ENCODE measurements at places on chromosomes 2 and 18.

- no peak for DNase-seq
Observed at GRCh38 chr2:3784731-3785130, 81.4 kb downstream of the DCDC2C start.

DNA sequence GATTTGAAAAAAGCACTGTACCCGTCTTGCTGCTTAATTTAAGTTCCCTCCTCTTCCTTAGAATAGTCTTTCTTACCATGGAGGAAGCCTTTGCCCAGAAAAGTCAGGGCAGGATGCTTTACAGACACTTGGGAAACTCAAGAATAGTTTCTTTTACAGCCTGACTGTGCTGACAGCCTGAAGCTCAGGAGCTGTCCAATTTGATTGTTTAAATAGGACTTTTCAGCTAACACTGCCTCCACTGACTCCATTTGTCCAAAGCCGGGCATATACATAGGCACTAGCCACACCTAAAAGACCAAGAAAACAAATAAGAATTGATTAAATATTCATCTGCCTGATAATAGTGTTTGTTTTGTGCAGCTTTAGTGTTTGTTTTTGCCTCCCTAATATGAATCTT, 110.9 kb upstream of the L3MBTL4 start:
- no peak for DNase-seq

DNA sequence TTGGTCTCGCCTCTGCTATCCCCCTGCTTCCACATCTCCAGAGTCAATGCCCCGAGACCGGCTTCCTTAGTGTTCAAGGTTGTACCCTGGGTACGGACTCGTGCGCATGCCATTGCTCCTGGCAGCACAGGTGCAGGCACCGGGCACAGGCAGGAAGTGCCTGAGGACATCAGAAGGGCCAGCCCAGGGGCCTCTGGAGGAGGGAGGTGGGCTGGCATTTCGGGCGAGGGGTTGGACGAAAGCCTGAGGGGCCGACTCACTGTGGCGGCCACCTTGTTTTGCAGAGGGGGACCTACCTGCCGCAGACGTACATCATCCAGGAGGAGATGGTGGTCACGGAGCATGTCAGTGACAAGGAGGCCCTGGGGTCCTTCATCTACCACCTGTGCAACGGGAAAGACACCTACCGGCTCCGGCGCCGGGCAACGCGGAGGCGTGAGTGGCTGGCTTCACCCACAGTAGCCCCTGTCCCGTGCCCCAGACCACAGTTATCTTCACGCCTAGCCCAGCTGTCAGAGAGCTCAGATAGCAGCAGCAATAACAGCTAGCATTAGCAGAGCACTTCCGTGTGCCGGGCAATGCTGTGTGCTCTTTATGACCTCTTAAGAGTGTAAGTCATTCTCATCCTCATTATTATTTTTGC, 12.5 kb downstream of the ITM2C start:
- no peak for DNase-seq

GRCh38 chr2:232903989-232904388, 33.9 kb downstream of the SNORC start:
- no peak for DNase-seq

GRCh38 chr2:96680561-96681141, 38.1 kb downstream of the FER1L5 start:
- no peak for DNase-seq

DNA sequence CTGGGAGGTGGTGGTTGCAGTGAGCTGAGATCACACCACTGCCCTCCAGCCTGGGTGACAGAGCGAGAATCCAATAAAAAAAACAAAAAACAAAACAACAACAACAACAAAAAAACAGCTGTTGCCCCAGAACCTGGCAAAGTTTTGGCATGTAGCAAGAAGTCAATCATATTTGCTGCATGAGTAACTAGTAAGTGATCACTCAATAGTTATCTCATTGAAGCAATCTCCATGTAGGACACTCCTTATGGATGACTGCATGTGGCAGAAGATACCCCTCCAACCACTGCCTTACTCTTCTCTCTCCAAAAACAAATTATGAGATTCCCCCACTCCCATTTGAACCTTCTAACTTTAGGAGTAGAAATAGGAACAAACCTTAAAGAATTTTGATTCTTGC, 113.7 kb downstream of the TTC27 start:
- no peak for DNase-seq

- no peak for DNase-seq
Observed at GRCh38 chr2:191174442-191174841, 23.6 kb upstream of the STAT4 start.

DNA sequence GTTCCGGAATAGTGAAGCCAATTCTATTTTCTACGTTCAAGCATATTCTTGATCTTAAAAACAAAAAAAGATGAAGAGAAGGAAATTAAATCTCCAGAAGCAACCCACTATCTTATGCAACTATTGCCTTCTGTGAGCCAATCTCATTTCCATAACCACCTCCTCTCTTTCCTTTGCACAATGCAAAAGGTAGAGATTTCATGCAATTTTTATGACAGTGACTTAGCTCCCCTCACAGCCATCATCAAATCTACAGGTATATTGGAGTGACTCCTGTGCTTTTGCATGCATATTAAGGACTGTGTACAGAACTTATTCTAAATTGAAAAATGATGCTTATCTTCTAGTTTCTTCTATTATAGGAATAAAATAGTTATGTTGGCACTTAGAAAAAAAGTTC, 191.8 kb downstream of the DCC start:
- no peak for DNase-seq

GRCh38 chr2:112008910-112009485, 46.1 kb upstream of the TMEM87B start:
- no peak for DNase-seq

DNA sequence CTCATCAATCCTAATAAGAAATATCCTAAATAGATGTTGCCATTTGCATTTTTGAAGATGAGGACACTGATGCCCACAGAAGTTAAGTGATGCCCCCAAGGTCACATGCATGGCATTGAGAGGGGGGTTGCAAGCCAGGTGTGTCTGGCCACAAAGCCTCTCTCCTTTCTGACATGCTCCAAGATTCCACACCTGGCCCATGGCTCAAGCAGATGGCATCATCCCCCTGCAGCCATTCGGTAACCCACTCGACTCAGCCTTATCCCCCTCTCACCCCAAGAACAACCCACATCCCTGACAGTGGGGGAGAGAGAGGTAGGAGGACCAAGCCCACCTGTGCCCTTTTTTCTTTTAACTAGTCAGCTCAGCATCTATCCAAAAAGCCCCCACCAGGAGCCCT, 16.5 kb upstream of the TEX51 start:
- DNase-seq: no peak

DNA sequence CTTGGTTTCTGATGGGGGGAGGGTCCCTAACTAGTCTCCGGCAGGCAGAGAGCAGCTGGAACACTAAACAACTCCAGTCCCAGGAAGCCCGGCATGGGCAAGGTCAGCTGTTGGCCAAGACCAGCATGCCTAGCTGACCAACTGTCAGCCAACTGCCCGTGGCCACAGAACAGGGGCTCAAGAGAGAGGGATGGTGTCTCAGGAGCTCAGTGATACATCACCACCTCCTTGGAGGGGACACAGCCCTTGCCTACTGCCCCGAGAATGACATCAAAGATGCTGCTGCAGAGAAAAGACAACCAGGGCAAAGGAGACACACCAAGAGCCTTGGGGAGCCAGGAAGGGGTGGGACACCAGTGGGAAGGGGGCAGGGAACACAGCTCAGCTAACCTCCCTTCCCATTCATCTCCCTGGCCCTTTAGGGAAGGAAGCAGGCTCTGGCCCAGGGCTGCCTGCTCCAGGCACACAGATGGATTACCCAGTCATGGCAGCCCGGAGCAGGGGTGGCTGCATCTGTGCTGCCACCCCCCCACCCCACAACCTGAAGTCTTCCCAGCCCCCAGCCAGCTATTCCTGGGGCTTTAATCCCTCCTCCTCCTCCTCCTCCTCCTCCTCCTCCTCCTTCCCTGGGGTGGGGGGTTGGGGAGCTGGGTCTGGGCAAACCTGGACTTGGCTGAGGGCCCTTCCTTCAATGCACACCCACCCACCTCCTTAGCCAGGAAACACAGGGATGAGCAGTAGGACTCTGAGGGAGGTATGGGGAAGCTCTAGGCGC, 1.9 kb downstream of the BIN1 start:
- no peak for DNase-seq

DNA sequence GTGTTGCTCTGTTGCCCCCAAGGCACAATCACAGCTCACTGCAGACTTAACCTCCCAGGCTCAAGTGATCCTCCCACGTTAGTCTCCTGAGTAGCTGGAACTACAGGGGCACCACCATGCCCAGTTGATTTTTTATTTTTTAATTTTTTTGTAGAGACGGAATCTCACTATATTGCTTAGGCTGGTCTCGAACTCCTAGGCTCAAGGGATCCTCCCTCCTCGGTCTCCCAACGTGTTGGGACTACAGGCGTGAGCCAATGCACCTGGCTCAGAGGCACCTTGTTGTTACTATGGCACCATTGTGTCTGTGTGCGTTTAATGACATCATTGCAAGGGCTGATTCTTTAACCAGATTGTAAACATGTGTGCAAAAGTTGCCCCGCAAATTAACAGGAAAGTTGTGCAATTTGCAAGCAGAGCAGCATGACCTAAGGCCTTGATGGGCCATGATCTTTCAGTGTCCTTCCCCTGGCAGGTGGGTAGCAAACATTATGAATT, 22.6 kb downstream of the TCF23 start:
- no peak for DNase-seq

GRCh38 chr2:195470622-195471021, 186.4 kb upstream of the SLC39A10 start:
- DNase-seq: no peak

DNA sequence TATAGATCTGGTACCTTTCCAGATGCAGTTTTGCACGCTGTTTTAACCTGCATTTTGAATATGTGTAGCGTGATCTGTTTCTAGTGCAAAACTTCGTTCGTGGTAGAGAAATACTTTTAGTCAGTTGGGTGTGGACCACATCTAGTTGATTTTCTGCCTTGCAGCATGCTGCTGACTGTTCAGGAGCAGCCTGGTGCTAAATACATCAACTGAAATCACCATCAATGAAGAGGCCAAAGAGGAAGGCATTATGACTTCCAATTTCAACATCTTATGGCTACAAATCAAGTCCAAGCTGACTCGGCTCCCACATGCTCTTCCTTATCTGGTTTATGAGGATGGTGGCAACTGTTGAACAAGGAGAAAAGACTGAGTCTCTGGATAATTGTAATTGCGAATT, 298.5 kb downstream of the ZNF521 start:
- DNase-seq: no peak

GRCh38 chr2:2234398-2235195, 96.5 kb downstream of the MYT1L start:
- DNase-seq: no peak

DNA sequence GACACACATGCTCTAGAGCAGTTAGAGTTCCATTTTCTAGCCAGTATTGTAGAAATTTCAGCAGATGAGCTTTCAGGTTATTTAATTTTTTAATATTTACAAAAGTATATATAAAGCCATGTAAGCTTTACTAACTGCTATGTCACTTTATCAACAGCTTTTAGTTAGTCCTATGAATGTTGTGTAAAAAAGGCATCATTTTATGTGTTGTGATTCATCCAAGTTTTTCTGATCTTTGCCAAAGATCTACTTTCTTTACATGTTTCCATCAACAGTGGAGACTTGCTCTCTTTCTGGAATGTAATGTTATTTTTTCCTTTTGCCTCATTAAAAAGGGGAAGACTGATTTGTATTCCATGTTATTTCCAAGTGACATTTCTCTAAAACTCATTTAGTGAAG, 125.2 kb upstream of the TFPI start:
- no peak for DNase-seq

GRCh38 chr2:174939046-174939445, 66.1 kb downstream of the CHN1 start:
- DNase-seq: no peak

GRCh38 chr2:42047488-42048298, at the start of gene PKDCC:
Gene PKDCC, plus strand, starts transcription at chr2:42048021. Its CDS starts 179 bp downstream, at chr2:42048200.
- DNase-seq: no peak

DNA sequence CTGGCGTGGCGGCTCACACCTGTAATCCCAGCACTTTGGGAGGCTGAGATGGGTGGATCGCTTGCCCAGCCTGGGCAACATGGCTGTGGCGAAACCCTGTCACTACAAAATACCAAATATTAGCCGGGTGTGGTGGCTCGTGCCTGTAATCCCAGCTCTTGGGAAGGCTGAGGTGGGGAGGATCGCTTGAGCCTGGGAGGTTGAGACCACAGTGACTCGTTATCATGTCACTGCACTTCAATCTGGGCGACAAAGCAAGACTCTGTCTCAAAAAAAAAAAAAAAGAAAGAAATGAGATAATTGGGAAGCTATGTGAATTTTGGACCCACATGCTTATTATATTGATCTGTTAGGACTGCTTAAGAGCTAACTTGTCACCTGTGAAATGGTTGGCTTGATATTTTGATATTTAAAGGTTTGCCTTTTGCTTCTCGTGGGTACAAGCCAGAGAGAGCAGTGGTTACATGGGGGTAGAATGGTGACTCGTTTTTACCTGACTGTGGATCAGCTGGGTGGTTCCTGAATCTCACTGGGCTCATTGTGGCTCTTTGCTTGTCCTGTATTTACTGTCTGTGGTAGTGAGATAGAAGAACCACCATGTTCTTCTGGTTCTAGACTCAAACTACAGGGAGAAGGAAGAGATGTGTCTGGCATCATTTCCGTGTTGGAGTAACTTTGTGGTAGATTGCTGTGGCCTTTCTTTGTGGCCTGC, 28.9 kb downstream of the ZNF532 start:
- no peak for DNase-seq

- DNase-seq: no peak
Observed at GRCh38 chr2:121868652-121869051, 113.2 kb downstream of the TSN start.

DNA sequence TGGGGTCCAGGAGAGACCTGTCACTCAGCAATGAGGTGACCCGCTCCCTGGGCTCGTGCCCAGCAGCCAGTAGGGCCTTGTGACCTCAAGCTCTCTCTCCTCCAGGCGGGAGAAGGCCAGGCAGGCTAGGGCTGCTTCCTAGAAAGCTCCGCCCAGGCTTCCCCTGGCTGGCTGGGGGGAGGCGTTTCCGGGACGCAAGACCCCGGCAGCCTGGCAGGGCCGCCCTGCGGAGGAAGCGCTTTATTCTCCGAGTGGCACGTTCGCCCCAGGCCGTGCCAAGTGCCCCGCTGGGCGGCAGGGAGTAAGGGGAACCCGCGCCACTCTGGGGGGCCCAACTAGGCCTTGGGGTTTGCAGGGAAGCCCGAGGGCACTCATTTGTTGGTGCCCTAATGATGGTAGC, 21.2 kb upstream of the EPAS1 start:
- DNase-seq: no peak

GRCh38 chr2:196959281-196959680, 32.8 kb upstream of the PGAP1 start:
- DNase-seq: no peak

- DNase-seq: no peak
Observed at GRCh38 chr18:56891116-56891515, 240.0 kb downstream of the WDR7 start.

GRCh38 chr2:2839782-2840531, 508.9 kb upstream of the MYT1L start:
- no peak for DNase-seq

GRCh38 chr2:153875801-153876466, 4.2 kb downstream of the GALNT13 start:
- no peak for DNase-seq
